ENCODE measurements at places on chromosomes 6 and 20. TPM values are rescaled to one million over a fixed set of nuclear protein-coding genes. Genes with fewer than 3 reads are reported as not detected.

GRCh38 chr6:42783876-42784642 is 2.2 kb downstream of the BICRAL start:
- DNase-seq: no peak

DNA sequence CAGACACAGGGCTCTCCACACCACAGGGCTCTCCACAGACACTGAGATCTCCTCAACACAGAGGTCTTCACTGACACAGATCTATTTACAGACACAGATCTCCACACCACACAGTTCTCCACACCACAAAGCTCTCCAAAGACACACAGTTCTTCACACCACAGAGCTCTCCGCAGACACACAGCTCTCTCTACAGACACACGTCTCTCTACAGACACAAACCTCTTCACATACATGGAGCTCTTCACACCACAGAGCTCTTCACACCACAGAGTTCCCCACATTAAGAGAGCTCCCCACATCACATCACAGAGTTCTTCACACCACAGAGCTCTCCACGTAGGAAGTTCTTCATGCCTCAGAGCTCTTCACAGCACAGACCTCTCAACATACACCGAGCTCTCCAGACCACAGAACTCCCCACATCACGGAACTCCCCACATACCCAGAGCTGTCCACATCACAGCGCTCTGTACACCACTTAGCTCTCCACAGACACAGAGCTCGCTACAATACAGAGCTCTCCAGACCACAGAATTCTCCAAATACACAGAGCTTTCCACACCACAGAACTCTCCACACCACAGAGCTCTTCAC is 53.9 kb downstream of the ERMARD start:
- DNase-seq: no peak

DNA sequence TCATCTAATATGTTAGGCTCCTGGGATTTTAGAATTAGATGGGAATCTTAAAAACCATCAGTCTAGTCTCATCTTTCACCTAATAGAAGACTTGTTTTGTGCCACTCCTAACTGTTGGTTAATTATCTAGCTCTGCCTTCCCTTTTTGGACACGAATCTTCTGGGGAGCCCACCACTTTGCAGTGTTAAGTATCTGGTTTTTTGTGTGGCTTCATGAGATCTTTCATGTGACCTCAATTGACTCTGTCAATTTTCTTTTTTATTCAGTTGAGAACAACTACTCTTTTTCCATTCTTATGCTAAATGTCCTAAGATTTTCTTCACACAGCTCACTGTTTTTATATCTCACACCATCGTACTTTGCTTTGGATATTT is 16.9 kb downstream of the TBPL1 start:
- no peak for DNase-seq

DNA sequence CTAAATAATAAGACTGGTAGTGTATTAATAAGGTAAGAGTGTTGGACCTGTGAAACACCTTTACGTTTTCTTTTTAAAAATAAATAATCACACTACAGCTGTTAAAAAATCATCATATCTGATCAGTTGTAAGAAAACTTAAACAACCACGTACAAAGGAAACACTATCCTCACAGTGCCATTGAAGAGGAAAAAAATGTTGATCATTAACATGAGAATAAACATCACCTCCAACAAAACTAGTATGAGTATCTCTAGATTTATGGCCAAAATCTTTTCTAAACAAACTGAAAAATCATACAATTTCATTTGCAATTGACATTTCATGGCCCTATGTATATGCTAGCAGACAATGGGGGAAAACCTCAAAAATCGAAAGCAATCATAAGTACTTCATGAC is 590 bp downstream of the EYS start:
- no peak for DNase-seq

GRCh38 chr20:15673206-15673605 is 900.0 kb downstream of the KIF16B start:
- no peak for DNase-seq

DNA sequence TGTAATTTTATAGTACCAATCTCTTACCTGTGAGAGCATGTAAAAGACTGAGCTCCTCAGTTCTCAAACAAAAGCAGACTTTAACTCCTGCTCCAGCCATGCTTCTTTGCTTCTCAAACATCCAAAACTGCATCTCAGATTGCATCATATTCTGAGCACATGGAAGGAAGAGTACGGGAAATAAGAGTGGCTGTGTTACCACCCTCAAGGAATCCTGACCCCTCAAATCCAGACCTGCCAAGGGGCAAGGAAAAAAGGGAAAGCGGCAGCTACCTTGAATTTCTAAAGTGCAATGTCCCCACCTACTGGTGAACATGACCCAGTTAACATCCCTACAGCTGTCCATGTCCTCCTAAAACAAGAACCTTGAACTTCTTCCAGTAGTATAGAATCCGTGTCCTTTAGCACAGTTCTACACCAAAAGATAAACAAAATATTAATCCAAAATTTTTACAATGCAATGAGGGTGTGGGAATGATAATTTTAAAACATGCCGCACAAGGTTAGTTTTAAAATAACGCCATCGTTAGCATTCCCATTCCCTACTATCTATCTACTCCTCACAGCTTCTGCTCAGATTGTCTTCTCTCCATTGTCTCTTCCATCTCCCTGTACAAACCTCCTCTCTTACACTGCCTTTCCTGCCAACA is 34.1 kb upstream of the HLA-DQB1 start:
- no peak for DNase-seq

DNA sequence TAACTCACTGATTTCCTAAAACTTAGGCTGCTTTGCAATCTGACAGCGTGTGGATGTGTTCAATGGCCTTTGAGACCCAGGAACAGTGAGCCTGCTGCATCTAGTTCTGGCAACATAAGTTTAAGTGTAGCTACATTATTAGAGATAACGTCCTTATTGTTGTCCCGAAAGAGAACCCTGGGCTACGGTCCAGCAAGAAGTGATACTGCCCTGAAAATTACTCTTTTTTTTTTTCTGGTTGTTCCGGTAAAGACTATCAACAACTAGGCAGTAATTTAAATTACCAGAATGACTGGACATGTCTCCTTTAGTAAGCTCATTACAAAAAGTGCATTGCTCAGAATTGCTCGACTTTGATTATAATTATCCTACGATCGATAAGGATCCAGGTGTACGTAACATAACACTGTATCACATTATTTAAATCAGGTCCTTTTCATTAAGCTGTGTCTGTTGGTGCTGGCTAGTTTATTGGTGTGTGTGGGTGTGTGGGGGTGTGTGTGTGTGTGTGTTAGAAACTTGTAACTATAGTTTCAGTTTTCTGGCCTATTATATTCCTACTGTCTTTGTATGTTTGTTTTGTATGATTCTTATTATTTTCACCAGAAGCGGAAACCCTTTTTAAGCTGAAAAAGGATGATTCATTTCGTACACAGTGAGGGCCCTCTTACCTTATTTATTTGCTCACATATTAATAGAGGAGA is 3.0 kb downstream of the TSHZ2 start:
- peak; percentile 25 for DNase-seq

DNA sequence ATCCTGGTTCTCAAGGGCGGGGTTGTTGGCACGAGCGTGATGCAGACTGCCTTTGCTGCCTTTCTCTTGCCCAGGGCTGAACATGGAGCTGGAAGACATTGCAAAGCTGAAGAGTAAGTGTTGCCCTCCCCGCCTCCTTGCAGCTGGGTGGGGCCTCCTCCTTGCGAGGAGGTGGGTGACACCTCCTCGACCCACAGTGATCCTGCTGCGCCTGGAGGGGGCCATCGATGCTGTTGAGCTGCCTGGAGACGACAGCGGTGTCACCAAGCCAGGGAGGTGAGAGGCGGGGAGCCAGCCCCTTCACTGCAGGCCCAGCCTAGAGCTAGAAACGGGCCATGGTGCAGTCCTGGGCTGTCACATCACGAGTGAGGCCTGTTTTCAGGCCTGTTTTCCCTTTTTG is 18.4 kb upstream of the TNFRSF6B start:
- DNase-seq: no peak

GRCh38 chr20:9408422-9409300 is 105.7 kb upstream of the LAMP5 start:
- no peak for DNase-seq

GRCh38 chr6:30857112-30857511 is 27.2 kb upstream of the DDR1 start:
- DNase-seq: no peak

- no peak for DNase-seq
Observed at GRCh38 chr20:46545827-46546138, 4.7 kb downstream of the OCSTAMP start.

- DNase-seq: no peak
Observed at GRCh38 chr6:106614592-106615257, 14.6 kb downstream of the RTN4IP1 start.

Gene SPATA25
- 0.73 TPM for total RNA-seq

Gene ITPR3
- total RNA-seq: 34.6 TPM

DNA sequence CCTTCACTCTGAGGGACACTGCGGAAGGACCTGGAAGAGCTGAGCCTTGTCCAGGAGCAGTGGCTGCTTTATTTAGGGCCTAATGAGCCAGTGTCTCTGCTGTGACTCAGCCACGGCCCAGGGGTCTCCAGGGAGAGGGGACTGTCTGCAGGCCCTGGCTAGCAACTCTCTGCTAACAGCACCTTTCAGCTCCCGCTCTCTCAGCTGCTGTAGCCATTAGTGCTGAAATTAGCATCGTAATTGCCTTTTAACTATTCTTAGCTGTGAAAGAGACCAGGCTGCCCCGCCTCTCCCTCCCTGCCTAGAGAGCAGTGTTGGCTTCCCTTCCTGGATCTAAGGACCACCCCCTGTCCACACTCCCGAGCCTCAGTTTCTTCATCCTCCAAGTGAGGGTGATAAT is 53.1 kb upstream of the SLC32A1 start:
- DNase-seq: no peak

DNA sequence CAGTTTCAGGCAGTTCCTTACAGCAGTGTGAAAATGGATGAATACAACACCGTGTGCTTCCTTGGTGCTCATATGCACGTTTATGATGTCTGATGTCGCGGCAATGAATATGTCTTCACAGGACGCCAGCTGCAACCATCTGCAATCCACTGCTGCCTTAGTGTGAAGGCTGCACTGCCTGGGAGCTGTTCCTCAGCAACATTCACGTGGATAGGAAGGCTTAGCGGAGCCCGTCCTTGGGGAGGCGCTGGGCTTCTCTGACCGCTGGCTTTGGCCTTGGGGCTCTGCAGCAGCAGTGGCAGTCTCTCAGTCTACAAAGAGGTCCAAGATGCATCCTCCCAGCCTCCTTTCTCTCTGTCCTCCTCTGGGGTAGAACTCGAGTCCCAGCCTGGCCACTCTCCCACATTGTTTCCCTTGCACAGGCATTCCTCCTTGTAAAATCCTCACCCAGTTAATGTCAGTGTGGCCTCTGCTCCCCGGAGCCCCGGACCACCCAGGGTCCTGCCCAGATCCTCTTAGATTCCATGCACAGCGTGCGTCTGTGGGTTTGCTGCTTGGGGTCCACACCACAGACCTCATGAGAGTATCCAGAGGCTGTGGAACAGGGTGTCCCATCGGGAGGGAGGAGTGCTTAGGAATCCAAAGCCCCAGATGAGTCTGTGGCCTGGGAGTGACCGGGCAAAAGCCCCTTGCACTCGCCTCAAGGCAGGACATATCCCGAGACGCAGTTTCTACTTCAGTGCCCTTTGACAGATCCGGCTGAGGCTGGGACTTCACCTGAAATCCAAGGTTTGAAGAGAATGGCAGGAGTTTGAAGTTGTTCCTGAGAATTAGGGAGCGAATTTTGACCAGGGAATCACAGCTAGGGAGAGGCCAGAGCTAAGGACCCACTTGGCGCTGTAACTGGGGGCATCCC is 181.3 kb downstream of the THBS2 start:
- no peak for DNase-seq

DNA sequence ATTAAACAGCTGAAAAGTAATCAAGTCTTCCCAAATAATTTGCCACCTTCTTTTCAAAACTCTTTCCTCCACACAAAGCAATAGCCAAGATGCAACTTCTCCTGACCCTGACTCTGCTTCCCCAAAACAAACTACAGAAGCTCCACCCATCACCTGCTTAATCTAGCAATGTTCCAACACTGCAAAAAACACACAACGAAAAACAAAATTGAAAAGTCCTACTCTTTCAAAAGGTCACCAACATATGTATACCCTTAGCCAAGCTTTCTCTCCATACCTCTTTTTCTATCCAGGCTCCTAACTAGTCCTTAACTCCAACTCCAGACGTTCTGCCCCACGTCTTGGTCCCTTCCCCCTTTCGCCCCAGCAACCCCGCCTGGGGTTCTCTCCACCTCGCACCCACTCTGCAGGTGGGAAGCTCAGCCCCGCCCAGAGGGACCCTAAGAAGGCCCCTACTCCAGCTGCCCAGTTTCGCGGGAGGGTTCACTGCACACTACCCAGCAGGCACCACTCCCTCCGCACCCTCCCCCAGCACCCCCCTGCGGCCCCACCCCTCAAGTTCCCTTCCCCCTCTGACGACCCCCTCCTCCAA is 717 bp downstream of the CSNK2A1 start:
- no peak for DNase-seq

GRCh38 chr6:37205175-37205996 is 35.4 kb downstream of the PIM1 start:
- no peak for DNase-seq

Gene RAB23
- 2.2 TPM for total RNA-seq

Gene GTF2H4
- 74.0 TPM for total RNA-seq

DNA sequence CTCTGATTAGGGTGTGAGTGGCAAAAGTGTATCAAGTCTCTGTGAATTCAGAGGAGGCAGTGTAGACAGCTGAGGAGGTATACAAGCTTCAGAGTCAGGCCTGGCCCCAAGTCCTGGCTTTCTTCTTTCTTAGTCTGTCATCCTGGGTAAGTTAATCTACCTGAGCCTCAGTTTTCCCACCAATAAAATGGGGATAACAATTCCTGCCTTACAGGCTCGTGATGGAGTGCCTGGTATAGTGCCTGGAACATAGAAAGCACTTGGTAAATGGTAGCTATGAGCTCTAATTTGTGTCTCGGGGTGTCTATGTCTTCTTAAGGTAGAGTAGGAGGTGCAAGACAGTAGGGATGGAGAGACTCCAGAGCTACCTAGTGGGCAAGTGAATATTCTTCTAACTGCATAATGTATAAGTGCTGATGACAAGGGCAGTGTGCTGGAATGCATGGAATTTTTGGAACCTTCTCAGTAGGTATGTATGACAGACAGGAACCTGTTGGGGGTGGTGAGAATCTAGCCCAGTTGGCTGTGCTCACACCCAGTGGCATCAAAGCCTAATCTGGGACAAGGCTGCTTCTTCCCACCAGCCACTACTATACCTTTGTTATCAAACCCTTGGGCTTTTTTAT is 4.0 kb upstream of the SCUBE3 start:
- DNase-seq: no peak

DNA sequence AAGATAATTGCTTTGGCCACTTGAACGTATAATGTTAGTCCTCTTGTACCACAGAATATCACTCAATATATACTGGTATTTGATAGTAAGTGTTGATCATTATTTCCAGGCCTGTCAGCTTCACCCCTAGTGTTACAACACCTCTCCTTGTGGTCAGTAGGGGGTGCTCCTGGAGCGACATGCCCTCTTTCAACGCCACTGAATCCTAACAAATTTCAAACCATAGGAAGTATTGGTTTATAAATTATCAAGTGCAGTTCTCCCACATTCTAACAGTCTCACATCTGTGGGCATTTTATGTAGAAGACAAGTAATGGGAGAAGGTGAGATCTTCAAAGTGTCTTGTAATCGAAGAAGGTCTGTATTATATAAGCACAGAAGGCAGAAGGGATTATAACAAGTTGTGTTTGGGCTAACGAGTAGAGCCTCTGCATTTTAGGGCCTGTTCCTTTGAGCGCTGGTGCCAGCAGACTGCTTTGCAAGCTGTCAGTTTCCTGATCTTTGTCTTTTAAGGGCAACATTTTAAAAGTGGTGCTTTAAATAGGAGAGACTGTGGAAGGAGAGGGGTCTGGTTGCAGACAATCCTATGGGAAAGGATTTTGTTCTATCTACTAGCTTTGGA is 57.1 kb upstream of the CEP162 start:
- no peak for DNase-seq

GRCh38 chr6:112311950-112312547 is 35.1 kb upstream of the RFPL4B start:
- DNase-seq: no peak

Gene HEBP2
- 16.4 TPM for total RNA-seq

Measured in activated T-cell treated with anti-CD3 and anti-CD28 coated beads, Interleukin-2, amount 50 U/mL, for 4 hours (primary cell).